Stimulated activated CD8-positive, alpha-beta memory T cell treated with anti-CD3 and anti-CD28 coated beads, Interleukin-12 subunit alpha, Interleukin-12 subunit beta, amount 100 ng/mL, for 1 hour (primary cell): ENCODE measurements at places on chromosomes 2 and 18.

- no peak for DNase-seq
Observed at GRCh38 chr2:68831686-68832232, 39.4 kb downstream of the BMP10 start.

DNA sequence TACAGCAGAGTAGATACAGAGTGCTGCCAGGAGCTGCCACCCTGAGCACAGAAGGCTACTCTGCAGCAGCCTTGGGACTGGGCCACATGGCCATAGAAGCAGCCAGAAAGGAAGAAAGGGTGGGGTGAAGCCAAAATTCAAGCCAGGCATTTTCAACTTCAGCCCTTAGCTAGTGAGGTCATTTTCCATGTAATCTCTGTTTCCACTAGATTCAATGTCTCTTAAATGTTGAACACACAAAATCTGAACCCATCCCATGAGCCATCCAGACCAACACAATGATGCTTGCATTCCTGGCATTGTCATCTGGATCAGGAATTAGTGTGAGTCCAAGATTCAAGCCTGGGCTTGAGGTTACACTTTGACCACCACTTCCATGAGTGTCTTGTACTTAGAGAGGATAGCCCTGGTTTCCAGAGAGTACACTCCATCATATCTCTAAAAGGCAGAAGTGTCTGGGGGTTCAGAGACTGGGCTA, 243.6 kb downstream of the OSR1 start:
- no peak for DNase-seq

GRCh38 chr18:51588616-51589015, 391.1 kb upstream of the MEX3C start:
- DNase-seq, result no peak

DNA sequence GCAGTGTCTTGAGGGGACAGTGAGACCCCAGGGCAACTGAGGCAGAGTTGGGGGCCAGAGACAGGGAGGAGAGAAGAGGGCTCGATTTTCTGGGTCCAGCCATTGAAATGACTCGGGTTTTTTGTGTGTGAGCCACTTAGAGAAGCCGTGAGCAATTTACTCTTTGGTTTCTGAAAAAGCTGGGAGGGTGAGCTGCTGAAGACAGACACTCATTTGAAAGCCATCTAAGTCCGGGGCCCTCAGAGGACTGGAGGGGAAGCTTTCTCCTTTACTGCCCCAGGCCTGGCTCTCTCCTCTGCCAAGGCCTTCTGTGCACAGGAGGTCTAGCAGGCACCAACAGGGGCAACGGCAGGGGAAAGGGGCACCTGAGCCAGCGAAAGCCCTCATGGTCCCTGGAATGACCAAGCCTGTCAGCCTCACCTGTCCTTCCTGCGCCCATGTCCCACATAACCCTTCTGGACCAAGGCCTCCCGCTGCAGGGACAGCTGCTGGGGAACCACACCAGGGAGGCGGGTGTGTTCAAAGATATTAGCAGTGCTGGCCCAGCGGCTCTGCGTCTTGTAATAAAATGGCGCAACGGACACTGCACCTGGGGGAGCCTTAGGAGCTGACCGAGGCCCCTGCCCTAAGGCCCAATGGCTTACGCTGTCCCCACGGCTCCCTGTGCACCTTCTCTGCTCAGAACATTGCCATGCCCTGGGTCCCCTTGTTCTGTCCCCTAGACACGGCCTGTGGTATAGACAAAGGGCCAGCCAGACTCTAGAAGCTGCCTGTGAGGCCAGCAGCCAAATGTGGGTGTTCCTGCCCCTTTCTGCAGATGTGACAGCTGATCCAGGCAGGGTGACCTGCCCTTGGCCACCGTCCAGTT, 45.8 kb downstream of the HS6ST1 start:
- no peak for DNase-seq

DNA sequence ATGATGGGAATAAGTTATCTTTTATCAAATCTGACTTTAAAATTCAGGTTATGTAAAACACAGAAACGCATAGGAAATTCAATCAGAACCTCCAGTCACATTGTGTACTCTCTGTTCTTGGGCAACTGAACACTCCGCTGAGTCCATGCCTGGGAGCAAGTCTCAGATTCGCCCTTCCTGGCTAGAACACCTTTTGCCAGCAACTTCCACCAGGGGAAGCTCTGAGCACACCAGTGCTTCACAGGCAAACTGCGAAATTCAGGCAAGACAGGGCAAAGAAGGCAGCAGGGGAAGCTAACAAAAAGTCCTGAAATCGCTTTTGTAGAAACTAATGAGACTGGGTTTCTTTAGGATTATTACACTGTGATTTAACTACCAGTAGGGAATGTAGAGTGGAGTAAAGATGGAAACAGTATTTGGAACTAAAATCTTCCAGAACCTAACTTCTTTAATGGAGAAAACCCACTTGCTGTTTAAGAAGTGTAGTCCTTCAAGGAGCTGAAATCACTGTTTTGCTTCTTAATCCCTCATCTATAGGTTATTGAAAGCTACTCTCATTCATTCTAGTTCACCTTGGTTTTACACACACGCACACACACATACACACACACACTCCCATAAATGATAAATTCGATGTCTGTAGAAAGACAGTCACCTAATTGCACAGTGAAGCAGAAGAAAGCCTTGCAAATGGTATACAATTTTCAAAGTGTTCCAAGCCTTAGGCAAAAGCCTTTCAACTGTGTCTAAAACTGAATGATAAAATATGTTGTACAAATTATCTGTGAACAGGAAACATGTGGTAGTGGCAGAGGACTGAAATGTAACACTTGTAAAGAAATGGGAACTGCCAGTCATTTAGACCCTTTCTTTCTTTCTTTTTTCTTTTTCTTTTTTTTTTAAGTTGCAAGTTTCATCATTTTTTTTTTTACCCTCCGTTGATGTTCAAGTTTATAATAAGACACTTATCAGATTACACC, 214.5 kb downstream of the TMEM182 start:
- DNase-seq, result no peak

DNA sequence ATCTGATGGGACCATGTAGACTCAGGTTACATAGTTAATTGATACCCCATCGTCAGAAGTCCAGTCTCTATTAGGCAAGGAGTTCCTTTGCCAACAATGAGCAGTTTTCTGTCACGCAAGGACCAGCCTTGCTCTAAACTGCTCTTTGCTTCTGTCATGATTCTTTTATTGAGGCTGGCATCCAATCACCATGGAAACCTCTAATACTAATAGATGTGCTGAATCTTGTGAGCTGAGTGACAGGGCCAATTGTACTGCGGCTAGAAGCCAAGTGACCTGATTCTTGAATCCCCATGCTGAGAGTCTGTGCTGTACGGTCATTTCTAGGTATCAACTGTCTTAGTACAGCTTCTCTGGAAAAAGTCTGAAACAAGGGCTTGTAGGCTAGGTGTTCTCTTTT, 395.6 kb downstream of the RND3 start:
- no peak for DNase-seq

- DNase-seq, result no peak
Observed at GRCh38 chr2:239824046-239824694, 201.0 kb downstream of the NDUFA10 start.

GRCh38 chr2:10224734-10225133, 78.0 kb upstream of the HPCAL1 start:
- no peak for DNase-seq

DNA sequence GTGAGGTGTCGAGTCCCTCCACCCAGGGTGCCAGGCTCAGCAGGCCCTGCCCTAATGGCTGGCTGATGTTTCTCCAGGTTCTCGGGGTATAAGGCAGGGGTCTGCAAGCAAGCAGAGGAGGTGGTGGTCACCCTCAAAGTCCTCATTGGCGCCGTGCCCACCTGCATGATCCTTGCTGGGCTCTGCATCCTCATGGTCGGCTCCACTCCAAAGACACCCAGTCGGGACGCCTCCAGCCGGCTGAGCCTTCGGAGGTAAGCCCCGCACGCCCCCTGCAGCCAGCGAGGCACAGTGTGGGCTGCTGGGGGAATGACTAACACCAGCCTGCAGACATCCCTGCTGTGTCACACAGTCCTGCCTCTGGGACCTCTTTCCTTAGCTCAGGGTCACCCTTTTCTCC, 14.1 kb downstream of the MFSD2B start:
- DNase-seq, result no peak

DNA sequence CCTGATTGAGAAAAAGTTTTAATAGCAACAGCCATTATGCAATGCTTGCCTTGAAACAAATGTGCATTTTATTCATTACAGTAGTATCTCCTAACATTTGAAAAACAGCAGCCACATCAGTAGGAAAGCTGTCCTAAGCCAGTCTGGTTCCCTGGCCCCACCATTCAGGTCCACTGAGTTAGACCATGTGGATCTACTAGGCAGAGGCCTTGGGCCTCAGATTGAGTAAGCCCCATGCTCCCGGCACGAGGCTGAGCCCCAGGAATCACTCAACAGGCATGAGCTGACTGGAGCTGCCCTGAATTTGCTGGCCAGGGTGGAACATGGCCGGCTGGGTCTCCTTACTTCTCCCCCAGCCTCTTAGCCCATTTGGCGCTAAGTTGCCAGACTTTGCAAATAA, 103.4 kb downstream of the ZFP36L2 start:
- DNase-seq, result no peak

- DNase-seq, result no peak
Observed at GRCh38 chr2:203867561-203868200, at the start of gene CTLA4. Gene CTLA4, plus strand, starts transcription at chr2:203867771. Its CDS starts 172 bp downstream, at chr2:203867943.

GRCh38 chr2:237964578-237965404, 2.0 kb upstream of the UBE2F start:
- no peak for DNase-seq

GRCh38 chr2:240567137-240567871, 980 bp upstream of the RNPEPL1 start:
- DNase-seq, result no peak

- DNase-seq, result no peak
Observed at GRCh38 chr2:9473308-9473984, 905 bp upstream of the IAH1 start.

GRCh38 chr2:108228537-108228936, 11.2 kb upstream of the SULT1C3 start:
- no peak for DNase-seq

- DNase-seq, result no peak
Observed at GRCh38 chr18:2907550-2908135, 60.8 kb downstream of the EMILIN2 start.

GRCh38 chr2:122098306-122098705, 342.9 kb downstream of the TSN start:
- no peak for DNase-seq

- no peak for DNase-seq
Observed at GRCh38 chr2:102664471-102664909, 45.1 kb downstream of the SLC9A2 start.

DNA sequence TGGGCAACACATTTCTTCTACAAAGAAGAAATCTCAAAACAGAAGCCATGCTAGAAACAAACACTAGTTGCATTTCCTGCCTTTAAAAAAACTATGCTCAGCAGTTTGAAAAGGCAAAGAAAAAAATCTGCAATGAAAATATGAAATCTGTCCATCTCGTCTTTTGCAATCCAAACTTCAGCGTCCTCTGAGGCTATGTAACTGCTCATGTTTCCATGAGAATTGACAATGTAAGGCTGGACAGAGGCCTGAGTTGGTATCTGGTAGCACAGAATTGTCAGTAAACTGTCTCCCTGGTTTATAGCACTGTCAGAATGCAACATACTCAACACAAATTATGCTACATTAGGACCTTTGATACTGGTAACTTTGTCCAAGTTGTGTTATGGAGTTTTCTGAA, 429.9 kb downstream of the ARHGAP15 start:
- no peak for DNase-seq

GRCh38 chr2:204325468-204325867, 219.8 kb upstream of the PARD3B start:
- peak; percentile 33 for DNase-seq

- DNase-seq, result no peak
Observed at GRCh38 chr2:155872396-155872795, 460.1 kb downstream of the NR4A2 start.

DNA sequence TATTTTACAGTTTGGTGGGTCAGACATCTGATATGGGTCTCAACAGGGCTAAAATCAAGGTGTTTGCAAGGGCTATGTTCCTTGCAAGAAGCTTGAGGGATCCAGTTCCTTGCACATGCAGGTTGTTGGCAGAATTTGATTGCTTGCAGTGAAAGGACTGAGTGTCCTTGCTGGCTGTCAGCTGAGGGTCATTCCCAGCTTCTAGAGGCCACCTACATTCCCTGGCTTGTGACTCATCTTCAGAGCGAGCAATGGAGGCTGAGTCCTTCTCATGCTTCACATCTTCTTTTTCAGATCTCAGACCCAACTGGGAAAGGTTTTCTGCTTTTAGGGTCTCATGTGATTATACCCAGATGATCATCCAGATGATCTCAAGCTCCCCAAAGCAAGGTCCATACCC, 12.4 kb downstream of the MEX3C start:
- no peak for DNase-seq

- no peak for DNase-seq
Observed at GRCh38 chr18:3153107-3153704, 66.6 kb downstream of the MYOM1 start.

GRCh38 chr18:48740068-48740440, 201.2 kb downstream of the CTIF start:
- DNase-seq, result no peak

DNA sequence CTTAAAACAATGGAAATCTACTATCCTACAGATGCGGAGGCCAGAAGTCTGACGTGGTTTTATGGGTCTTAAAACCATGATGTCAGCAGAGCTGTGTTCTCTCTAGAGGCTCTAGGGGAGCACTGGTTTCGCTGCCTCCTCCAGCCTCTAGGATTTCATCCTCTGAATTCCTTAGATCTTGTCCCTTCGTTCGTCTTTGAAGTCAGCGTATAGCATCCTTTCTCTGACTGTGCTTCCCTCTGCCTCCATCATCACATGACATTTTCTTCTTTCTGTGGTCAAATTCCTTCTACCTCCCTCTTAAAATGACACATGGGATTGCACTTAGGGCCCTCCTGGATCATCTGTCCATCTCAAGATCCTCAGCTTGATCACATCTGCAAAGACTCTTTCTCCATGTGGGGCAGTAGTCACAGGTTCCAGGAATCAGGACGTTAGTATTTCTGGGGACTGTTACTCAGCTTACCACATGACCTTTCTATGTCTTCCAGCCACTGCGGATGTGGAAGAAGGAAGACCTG, 22.7 kb upstream of the NCK2 start:
- no peak for DNase-seq

DNA sequence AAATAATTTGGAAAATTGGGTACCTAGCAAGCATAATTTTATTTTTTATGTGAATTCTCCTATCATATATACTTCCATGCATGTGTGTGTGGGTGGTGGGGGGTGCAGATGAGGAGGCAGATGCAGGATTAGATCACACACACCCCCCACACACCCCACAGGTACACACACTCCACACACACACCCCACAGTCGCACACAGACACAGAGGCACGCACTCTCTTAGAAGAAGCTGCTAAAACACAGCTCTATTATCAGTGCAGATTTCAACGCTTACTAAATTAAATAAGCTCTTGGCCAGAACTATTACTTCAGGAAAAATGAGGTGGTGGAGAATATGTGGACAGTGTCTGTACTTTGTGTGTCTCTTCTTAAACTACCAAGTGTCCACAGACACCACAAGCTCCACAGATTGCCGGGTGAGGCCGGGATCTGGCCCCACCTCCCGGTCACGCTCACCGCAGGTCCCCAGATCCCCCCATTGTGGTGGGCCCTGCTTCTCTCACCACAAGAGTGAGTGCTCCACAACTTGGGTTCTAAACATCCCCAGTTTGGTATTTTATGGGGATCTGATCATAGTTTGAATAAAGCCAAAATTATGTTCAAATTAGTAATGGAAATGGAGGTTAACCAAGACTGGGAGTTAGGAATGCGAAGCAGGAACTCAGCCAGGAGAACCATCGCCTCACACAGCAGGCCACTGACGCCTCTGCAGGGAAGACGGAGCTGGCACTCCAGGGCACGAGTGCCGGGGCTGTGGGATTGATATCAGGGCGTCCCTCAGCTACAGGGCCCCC, 102.1 kb downstream of the PXDN start:
- DNase-seq, result no peak
